NCI-H748 treated with DMSO at 0.1 percent for 48 hours (cell line): ENCODE measurements at places on chromosomes 3 and 15.

- DNase-seq = no peak
Observed at GRCh38 chr3:133965013-133965570, 64.6 kb downstream of the SLCO2A1 start.

DNA sequence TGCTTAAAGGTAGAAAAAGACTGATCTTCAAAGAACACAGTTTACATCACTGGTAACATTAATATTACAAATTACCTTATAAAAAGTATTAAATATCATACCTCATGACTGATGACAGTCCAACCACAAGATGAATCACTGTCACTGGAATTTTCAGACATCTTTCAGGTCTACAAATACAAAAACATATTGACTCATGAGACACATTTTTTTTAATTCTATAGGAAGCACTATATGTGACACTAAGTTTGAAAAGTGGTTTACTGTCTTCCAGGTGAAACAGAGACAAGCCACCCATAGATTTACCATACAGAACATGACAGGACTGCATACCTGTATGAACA is 18.9 kb downstream of the CCPG1 start:
- no peak for DNase-seq

GRCh38 chr3:136840252-136840651 is 21.3 kb downstream of the SLC35G2 start:
- no peak for DNase-seq

GRCh38 chr3:126939733-126940132 is 43.2 kb upstream of the PLXNA1 start:
- no peak for DNase-seq

DNA sequence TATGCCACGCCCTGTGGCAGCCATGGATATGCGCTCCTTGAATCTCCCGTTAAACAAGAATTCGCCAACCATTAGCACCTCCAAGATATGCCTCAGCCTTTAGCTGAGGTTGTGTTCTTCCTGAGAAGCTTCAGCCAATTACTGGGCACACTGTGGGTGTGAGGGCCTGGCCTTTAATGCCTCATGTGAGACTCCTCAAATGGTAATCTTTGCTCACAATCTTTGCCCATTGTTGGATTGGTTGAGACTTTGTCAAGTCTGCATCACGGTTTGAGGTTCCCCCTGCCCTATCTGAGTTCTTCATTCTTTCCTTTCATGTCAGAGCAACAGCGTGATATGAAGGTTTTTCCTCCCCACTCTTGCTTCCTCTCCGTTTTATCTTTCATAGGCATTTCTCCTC is 108.1 kb upstream of the CCDC54 start:
- DNase-seq = no peak

- no peak for DNase-seq
Observed at GRCh38 chr3:16399473-16399872, 114.0 kb downstream of the RFTN1 start.

DNA sequence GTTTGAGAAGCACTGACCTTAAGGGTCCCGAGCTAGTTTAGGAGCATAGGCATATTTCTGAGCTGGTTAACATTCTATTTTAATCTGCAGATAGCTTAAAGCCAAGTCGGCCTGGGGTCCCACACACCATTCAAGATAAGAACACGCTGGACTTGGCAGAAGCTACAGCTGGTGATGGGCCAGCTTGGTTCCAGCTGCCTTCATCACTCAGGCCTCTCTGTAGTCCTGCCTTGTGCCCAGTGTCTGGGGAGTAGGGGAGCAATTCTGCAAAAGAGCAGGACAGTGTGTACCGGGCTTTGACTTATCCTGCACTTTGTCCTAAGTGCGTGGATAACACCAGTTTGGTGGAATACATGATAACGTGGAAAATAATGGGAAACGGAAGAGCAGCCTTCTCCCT is 164.5 kb downstream of the MEGF11 start:
- DNase-seq = no peak

DNA sequence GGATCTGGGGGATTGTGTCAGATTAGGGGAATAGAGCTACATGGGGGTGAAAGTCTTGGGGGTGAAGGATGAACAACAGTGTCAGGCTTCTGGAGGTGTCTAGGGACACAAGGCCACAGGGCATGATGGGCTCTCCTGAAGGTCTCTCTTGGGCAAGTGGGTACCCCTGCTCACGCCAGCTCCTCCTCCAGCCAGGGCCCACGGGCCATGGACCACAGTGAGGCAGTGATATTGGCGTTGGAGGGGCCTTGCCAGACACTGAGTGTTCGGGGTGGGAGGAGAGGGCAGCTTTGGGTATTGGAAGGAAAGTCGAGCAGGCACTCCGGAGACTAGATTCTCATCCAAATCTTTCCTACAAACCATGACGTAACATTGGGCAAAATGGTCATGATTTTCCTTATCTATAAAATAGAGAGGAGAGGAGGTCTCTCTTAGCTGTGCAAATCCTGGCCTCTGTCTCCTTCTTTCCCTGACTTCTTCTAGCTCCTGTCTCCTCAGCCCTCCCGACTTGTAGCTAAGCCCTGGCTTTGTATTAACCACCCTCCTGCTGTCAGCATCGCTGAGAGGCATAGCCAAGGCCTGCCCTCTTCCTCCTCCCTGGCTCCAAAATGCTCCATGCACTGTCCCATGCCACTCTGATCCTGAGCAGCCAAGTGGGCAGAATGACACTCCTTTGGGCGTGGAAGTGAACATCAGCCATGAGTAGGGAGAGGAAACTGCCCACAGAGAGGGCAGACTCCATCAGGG is 24.0 kb upstream of the SRP14 start:
- DNase-seq = no peak

GRCh38 chr15:80736560-80736959 is 41.5 kb downstream of the ABHD17C start:
- no peak for DNase-seq

DNA sequence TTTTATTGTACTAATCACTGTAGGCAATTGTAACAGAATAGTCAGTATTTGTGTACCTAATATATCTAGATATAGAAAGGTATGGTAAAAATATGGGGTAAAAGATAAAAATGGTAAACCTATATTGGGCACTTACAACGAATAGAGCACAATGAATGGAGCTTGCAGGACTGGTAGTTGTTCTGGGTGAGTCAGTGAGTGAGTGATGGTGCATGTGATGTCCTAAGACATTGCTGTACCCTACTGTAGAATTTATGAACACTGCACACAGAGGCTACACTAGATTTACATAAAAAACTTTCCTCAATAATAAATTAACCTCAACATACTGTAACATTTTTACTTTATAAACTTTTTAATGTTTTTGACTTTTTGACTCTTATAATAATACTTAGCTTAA is 274.3 kb upstream of the PPP2R3A start:
- DNase-seq = no peak

DNA sequence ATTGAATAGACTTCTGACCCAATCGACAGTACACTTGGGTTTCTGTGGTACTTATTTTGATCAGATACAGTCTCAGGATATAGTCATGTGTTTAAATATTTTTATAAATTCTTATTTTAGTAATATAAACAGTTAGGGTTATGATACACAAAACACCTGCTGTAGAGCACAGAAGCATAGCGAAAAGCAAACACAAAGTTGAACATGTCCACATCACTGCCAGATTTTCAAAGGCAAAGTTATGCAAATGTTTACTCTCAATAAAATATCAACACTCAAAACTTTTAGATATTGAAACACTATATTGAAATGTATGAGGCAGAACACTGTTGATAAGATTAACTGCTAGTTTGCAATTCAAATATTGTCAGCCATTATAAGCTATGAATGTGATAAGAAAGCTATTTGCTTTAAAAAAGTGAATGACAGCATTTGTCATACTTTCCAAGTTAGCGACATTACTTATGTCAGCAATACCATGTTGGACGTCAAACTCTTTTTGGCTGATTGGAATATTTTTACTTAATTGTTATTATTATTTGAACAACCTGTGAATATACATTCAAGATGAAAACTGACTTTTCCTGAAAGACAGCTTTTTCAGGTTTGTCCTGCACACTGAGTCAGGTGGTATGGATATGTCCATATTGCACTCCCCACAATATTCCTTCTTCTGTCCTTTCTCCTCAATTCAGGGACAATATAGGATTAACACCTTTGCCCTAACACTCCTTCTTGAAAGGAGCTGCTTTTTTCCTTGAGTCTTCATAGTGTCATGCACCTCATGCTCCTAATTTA is 367.1 kb downstream of the EPHA3 start:
- no peak for DNase-seq

DNA sequence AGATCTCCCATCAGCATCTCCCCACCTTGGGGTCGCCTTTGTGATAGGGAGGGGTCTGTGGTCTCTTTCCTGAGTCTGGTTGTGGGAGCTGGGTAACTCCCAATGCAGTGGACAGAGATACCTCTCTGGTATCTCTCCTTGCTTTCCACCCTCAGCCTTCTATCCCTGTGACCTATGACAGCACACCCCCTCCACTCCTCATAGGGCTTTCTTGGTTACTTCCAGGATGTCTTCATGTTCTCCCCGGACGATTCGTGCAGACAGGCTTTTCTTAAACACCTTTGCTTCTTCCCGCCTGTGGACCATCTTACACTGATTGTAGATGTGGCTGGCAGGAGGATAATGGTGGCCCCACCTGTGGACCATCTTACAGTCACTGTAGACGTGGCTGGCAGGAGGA is 14.2 kb upstream of the NRROS start:
- DNase-seq = no peak

GRCh38 chr3:13746385-13746784 is 133.5 kb downstream of the WNT7A start:
- DNase-seq = no peak

DNA sequence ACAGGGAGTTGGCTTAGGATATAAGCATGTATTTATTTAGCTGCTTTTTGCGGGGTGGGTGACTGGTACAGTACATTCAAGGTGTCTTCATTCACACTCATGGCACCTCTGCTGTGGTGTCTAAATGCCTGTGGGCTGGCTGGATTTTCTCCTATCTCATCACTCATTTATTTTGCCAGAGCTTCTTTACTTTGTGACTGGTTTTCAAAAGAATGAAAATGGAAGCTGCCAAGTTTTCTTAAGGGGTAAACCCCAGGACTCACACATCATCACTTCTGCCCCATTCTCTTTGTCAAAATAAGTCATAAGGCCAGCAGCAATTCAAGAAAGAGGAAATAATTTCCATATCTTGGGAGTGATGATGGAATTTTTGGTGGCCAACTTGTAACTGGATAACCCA is 493.4 kb upstream of the ALCAM start:
- DNase-seq = no peak

DNA sequence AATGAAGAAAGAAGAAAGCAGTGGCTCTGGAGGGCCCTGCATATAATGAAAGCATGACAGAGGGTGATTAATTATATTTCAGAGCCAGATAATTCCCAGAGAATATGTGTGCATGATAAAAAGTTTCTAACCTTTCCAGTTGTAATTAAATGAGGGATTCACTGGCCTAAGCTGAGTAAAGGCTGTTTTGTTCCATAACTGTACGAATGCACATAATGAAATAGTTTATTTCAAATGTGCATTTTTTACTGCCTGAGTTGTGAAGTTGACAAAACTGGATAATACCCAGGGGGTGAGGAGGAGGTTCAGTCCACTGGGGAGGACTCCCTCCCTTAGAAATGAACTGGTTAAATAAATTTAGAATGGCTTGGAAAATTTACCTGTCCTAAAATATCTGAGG is 616.4 kb downstream of the TAFA4 start:
- no peak for DNase-seq

- DNase-seq = no peak
Observed at GRCh38 chr3:136932523-136932922, 25.3 kb upstream of the IL20RB start.

- DNase-seq = no peak
Observed at GRCh38 chr3:120177707-120178306, 83.6 kb upstream of the GSK3B start.

DNA sequence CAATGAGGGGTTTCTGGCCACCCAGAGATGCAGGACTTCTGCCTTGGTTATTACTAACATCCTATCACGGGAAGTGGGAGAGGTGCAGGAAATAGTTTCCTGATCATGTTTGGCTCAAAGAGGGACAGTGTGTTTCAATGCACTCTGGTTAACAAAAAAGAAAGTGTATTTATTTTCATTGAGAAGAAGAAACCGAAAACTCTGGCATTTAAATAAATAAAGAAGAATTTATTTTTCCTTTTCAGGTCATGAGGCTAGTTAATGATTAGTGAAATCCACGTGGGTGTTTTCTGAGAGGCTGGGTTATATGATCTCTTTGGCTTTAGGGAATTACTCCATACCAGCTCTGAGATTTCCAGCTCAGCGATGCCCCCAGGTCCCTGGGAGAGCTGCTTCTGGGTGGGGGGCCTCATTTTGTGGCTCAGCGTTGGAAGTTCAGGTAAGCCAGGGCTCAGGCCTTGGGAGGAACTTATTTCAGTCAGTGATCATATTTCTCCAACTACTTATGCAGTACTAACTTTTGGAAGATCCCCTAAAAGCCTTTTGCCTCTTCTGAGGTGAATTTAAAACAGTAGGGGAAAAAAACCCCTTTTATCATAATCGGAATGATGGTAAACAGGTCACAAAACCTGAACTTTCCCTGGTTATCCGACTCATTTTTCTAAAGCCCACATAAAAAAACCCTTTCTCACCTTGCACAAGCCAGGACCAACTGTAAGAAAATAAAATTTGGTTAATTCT is at the start of gene PLA1A:
Gene PLA1A, plus strand, starts transcription at position 338 of the 741 bp plus-strand sequence. Its CDS starts 29 bp downstream, at position 367.
- no peak for DNase-seq

- no peak for DNase-seq
Observed at GRCh38 chr3:64505419-64505818, 182.4 kb downstream of the ADAMTS9 start.

- no peak for DNase-seq
Observed at GRCh38 chr3:64685331-64685799, 2.4 kb downstream of the ADAMTS9 start.
